Left renal pelvis (tissue), 4 donors: ENCODE measurements at places on chromosomes 2 and 18.
A peak's percentile ranks its signal among the peaks of the same experiment; 100 is the strongest.

DNA sequence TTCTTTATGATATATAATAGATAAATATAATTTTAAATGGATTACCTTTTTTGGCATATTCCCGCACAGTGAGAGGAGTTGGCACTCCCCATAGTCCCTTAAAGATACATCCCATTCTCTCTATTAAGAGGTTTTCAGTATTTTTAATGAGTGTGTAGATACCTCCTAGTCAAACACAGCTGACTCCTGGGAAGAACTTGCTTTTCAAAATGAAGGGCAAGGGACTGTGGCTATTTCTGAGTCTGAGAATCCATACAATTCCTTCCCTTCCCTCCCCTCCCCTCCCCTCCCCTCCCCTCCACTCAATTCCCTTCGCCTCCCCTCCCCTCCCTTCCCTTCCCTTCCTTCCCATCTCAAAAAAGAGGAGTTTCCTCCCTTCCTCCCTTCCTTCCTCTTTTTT lies 93.5 kb downstream of the PRPF40A start:
- no peak for DNase-seq

- no peak for DNase-seq
These were observed 119.8 kb downstream of the KYNU start for GRCh38 chr2:142997231-142997630.

DNA sequence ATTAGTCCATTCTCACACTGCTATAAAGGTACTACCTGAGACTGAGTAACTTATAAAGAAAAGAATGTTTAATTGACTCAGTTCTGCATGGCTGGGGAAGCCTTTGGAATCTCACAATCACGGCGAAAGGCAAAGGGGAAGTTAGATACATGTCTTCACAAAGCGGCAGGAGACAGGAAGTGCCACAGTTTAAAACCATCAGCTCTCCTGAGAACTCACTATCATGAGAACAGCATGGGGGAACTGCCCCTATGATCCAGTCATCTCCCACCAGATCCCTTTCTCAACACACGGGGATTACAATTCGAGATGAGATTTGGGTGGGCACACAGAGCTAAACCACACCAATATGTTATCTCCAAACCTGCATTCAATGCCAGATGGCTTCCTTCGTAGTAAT lies 716.1 kb downstream of the DCC start:
- no peak for DNase-seq

- DNase-seq, result no peak
These were observed 234.4 kb downstream of the NDUFA10 start for GRCh38 chr2:239790721-239791120.

GRCh38 chr2:173048897-173049661 lies 26.6 kb upstream of the MAP3K20 start:
- no peak for DNase-seq

- no peak for DNase-seq
These were observed 179.1 kb downstream of the LDLRAD4 start for GRCh38 chr18:13397504-13398163.

GRCh38 chr2:30366199-30366691 lies 80.8 kb upstream of the LCLAT1 start:
- no peak for DNase-seq

GRCh38 chr2:197925204-197925603 lies 120.8 kb downstream of the PLCL1 start:
- no peak for DNase-seq

- no peak for DNase-seq
These were observed 1433.8 kb upstream of the SLC39A10 start for GRCh38 chr2:194223218-194223617.

- no peak for DNase-seq
These were observed 698.3 kb upstream of the FANCL start for GRCh38 chr2:58939388-58939787.

- DNase-seq, result no peak
These were observed 40.0 kb upstream of the FRZB start for GRCh38 chr2:182906454-182906853.

- no peak for DNase-seq
These were observed 94.3 kb downstream of the RNF144A start for GRCh38 chr2:7011356-7012083.

DNA sequence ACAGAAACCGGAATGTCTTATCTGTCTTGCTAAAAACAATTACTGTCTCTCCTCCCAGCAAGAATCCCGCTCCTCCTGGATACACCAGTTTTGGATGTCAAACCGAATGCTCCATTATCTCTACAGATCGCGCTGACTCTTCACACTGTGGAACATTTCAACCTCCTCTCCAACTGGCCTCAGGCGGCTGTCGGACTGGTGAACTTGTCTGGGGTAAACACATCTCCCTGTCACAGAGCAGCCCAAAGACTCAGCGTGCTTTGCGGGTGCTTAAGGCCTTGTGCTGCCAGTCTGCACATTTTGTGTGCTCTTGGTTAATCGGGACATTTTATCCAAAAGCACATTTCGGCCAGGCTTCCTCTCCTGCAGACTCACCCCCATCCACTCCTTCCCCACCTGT lies 173.1 kb downstream of the ICOS start:
- no peak for DNase-seq

DNA sequence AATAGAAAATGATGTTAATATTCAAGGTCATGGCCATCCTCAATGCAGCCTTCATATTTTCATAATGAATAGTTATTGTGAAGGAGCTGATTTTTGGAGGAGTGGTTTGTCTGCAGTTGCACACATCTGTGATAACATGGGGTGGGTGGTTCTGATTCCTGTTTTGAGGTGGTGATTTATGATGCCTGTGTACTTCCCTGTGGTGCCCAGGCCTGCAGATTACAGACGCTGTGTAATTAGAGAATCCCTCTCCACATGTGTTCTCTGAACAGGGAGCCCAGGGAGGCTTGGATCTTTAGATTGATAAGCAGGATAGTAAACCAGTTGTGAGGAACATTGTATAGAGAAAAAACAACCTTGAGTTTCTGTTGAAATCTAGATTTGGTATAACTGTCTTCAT lies 117.5 kb downstream of the AGAP1 start:
- DNase-seq, result no peak

DNA sequence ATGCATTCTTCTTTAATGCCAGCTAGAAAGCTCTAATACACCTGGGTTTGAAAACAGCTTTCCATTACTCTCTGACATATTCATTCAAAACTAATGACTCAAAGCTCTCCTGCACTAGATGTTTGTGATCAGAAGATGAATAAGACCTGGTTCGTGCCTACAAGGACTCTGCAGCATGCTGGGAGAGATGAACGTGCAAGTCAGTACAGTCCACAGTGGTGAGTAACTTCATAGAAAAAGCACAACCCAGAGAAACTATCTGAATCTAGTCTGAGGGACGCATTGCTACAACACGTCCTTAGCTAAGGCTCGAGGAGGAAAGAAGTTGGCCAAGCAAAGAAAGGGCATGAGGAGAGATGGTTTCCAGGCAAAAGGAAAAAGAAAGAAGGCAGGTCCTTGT lies 234.3 kb downstream of the OSR1 start:
- DNase-seq, result no peak

DNA sequence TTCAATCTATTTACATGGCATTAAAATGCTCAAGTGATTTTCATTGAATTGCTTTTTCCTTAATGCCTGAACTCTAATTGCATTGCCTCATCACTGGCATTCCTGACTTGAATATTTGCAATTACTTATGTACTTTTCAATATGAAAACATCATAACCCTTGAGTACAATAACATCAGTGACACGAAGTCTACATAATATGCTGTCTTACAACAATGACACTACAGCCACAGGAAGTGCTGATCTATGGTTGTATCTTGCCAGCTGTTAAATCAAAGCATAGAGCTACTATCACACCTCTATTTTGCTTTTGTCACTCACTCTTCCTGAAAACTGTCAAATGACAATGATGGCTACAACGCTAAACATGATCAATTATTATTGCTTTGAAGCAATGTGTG lies 156.9 kb downstream of the CCDC102B start:
- DNase-seq, result no peak

DNA sequence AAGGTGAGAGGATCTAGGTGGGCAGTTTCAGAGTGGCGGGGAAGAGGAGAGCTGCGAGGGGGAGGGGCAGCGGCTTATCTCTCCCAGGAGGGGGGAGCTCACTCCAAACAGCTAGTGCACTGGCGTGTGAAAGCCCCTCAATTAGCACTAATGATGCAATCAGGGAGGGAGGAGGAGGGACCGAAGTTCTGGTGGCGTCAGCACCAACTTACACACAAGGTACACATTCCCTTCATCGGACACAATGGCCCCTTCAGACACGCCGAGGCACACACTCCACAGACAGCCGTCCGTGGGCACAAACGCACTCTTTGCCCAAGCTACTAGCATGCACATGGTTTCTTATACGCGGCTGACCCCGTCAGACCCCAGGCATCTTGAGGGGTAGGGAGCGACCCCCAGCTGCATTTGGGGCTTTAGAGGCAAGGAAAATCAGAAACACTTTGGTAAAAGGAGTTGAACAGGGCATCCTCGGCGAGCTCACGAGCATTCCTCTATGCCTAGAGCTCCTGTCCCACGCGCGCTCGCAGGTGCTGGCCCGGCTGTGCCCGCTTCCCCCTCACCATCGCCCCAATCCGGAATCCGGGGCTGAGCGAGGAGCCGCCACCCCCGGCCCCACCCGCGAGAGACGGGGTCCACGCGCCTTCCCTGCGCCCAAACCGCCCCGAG lies 868 bp upstream of the PKDCC start:
- no peak for DNase-seq

- DNase-seq, result peak; percentile 87
These were observed 140.0 kb downstream of the MEIS1 start for GRCh38 chr2:66574701-66575624.

- no peak for DNase-seq
These were observed 17.2 kb downstream of the TNP1 start for GRCh38 chr2:216842636-216843035.

DNA sequence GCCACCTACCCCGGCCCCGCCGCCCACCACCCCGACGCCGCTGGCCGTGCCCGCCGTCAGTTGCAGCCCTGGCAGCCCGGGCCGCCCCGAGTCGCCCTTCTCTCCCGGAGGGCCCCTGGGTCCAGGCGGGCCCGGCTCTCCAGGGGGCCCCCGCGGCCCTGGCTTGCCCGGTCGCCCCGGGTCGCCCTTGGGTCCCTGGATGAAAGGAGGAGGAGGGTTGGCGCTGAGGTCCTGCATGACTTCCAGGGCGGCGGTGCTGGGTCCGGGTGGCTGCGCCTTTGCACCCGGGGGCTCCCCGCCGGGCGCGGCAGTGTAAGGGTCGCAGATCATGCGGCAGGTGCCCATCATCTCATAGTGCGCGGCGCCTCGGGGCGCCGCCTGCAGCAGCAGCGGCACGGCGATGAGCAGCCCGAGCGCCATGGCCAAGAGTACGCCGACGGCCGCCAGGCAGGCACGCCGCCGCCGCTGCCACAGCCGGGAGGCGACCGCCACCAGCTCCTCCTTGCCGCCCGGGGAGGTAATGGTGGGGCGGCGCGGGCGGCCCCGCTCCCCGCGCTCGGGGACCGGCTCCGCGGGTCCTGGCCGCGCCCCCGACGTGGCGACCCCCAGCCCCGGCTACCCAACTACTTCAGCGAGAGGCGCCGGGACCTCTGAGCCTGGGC lies 570 bp downstream of the C1QL2 start:
- no peak for DNase-seq

GRCh38 chr18:21362831-21363230 lies 120.8 kb downstream of the GREB1L start:
- no peak for DNase-seq

DNA sequence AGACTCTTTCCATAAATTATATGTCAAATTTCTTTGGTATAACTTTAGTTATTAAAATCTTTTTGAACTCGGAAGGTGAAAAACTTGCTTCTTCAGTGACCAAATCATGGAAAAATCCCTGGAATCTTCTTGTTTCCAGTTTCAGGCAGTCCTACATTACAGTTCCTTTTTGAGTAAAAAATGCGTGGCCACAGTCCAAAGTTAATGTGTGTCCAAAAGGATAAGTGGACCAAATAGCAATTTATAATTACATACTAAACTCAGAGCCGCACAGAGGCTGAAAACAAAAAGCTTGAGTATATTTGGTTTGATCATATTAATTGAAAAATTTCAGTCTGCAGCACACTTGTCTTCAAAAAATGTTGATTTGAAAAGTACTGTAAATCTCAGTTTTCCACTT lies 28.4 kb upstream of the DYNC2LI1 start:
- no peak for DNase-seq

GRCh38 chr2:9744256-9745004 lies 98.8 kb upstream of the TAF1B start:
- DNase-seq, result no peak

- no peak for DNase-seq
These were observed 119.3 kb upstream of the PKDCC start for GRCh38 chr2:41928526-41928925.

GRCh38 chr2:202140522-202141252 lies 67.6 kb downstream of the KIAA2012 start:
- DNase-seq, result no peak

DNA sequence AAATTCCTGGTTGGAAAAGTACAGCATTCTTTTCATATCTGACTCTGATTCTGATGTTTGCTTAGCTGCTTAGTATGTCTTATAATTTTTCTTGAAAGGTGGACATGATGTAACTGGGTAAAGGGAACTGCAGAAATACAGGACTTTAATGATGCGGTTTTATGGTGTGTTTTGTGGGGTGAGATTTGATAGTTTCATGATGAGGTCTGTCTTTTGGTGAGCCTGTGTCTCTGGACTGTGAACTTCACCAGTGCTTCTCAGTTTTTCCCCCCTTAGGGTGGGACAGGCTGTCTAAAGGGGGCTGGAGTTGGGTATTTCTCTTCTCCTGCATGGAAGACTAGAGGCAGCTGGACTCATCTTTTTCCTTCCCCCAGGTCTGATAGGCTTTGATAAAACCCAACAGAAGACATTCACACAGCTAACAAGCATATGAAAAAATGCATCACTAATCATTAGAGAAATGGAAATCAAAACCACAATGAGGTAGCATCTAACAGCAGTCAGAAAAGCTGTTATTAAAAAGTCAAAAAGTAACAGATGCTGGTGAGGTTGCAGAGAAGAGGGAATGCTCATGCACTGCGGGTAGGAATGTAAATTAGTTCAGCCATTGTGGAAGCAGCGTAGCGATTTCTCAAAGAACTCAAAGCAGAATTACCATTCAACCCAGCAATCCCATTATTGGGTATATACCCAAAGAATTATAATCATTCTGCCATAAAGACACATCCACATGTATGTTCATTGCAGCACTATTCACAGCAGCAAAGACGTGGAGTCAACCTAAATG lies 77.6 kb downstream of the EPC2 start:
- DNase-seq, result no peak

DNA sequence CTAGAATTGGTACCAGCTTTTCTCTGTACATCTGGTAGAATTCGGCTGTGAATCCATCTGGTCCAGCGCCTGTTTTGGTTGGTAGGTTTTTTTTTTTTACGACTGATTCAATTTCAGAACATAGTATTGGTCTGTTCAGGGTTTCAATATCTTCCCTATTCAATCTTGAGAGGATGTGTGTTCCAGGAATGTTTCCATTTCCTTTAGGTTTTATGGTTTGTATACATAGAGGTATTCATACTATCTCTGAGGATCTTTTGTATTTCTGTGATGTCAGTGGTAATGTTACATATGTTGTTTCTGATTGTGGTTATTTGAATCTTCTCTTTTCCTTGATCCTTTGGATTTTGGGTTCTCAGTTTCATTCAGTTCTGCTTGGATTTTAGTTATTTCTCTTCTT lies 172.1 kb upstream of the ITGA4 start:
- DNase-seq, result no peak

GRCh38 chr2:54981385-54981784 lies 68.9 kb downstream of the RTN4 start:
- DNase-seq, result no peak

- peak; percentile 71 for DNase-seq
These were observed 55.8 kb downstream of the TSN start for GRCh38 chr2:121810959-121811853.

GRCh38 chr18:43780782-43781340 lies 503.6 kb upstream of the SYT4 start:
- no peak for DNase-seq
